ENCODE measurements at places on chromosomes 3 and 15. TPM values are rescaled to one million over a fixed set of nuclear protein-coding genes. Genes with fewer than 3 reads are reported as not detected.

The HESX1 gene
- total RNA-seq: 1.7 TPM

The GOLGA8S gene
- 0.32 TPM for total RNA-seq

The TM4SF18 gene
- total RNA-seq: not detected

The GPR62 gene
- total RNA-seq: 0.19 TPM

The C2CD4A gene
- 0.10 TPM for total RNA-seq

The SLC6A11 gene
- total RNA-seq: not detected

The TRH gene
- not detected for total RNA-seq

Measured in chondrocyte (in vitro differentiated cells).